ENCODE measurements at places on chromosomes 2 and 18.

DNA sequence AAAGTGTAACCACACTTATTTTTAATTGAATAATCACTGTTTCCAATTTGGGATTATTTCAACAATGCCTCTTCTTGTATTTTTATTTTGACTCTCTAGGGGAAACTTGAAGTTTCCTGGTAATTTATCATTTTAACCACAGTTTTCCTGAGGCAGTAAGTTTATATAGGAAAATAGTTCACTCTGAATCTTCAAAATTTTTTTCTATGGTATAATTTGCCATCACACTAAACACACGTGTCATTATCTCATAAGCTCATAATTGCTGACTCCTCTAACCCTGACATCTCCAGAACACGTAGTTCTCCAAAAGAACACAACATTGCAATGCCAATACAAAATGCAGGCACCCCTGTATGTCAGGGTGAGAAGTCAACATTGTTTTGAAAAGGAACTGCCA lies 102.2 kb upstream of the FZD7 start:
- DNase-seq, result no peak

- DNase-seq, result no peak
Observed at GRCh38 chr2:61712060-61712459, 141.8 kb downstream of the FAM161A start.

DNA sequence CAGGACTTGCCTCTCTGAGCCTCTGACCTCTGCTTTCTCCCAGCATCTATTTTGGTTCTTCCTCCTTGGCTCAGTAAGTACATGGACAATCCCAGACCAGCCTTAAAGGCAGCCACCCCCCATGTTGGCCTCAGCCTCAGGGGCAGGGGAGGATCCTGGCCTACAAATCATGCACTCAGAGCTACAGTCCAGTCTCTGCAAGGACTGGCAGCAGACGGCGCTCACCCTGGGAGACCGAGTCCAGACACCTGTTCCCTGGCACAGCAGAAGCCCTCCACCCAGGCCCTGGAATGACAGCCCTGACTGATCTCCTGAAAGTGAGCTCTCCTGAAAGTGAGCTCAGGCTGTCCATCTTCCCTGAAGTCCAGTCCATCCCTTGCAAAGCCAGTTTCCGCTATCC lies 25.7 kb upstream of the PTPN4 start:
- DNase-seq, result no peak

DNA sequence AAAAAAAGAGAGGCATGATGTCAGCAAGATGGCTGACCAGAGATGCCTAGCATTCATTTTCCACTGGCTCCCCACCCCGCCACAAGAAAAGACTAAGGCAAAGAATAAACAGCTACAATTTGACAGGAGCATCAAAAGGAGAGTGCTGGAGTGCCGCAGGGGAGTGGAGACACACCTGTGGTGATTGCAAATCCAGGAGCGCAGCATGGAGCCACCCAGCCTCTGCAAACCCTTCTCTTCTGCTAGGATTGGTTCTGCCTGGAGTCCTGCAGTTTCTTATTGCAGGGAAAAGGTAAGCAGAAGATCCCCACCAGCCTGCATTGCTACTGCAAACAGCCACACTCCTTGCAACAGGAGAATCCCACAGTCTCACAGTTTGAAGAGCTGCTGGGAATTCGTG lies 26.1 kb downstream of the BOLL start:
- DNase-seq, result no peak

- no peak for DNase-seq
Observed at GRCh38 chr2:240797914-240798313, 22.1 kb downstream of the KIF1A start.

GRCh38 chr18:24992491-24992890 lies 359.5 kb downstream of the ZNF521 start:
- DNase-seq, result no peak

- no peak for DNase-seq
Observed at GRCh38 chr2:216994353-216994854, 134.5 kb upstream of the TNP1 start.

DNA sequence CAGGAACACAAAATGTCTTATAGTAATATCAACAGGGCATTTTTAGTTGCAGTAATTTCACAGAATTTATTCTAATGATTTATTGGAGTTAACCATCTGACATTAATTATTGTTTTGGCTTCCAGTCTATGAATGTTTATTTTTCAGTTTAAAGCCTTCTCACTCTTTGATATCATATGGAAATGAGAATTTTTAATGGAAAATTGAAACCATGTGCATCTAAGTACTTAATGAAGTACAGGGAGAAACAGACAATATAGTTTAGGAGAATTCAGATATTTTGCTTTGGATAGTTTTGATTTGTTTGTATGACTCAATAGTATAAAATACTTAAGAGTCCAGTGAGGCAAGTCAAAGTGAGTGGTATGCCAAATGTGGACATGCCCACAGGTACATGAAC lies 126.1 kb downstream of the OLA1 start:
- no peak for DNase-seq

GRCh38 chr2:136067897-136068580 lies 49.9 kb downstream of the CXCR4 start:
- no peak for DNase-seq

DNA sequence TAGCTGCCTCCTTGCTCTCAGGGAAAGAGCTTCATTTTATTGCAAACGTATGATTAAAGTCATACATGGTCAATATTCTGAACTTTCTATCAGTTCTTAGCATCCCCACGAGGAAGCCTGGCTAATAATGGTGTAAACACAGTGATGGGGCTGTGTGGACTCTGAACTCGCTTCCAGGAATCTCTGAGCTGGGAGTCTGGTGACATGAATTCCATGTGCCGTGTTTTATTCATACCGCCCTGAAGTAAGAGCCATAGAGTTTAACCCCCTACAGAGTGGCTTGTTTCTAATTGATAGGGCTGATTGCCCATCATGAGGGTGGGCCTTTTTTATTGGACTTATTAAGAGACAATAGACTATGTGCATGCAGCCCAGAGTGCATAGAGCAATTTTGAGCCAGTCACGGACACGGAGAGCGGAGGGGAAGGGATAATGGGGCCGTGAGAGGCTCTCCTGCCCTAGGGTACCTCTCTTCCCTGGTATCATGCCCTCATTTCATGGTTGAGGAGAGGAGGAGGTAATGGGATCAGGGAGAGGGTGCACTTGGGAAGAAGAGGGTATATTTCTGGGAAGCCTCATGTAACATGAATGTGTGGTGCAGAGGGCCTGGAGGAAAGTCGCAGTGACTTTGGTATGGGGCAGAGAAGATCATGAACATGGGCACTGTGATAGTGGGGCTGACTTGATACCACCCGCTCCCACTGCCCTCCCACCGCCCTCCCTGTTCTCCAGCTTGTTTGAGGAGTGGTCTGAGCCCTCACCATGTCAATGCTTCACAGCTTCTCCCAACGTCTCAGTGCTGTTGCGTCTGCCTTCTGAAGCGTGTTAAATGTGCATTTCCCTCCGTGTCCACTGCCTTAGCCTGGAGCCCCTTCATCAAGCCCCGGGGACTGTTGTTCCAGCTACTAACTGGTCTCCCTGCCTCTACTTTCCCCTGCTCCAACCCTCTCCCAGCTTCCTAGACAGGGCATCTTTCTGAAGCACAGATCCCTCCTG lies 73.2 kb downstream of the IL1R2 start:
- DNase-seq, result no peak

DNA sequence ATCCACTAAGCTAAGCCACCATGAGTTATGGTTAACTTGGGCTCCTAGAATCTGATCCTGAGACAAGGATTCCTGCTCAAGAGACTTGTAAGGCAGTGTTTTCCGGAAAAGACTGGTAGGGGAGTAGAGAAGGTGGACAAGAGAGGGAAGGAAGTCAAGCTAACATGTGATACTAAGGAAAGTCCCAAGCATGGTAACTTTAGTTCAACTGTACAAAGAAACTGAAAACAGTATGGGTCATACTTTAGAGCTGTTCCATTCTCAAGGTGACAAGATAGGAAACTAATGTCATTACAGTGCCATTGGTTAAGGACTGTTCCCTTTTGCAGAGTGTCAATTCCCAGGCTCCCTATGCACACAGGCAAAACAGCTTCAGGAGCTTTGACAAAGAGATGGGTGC lies 5.8 kb downstream of the MYO5B start:
- no peak for DNase-seq

All from GM12891 (cell line).